ENCODE measurements at places on chromosomes 5 and 9. TPM values are rescaled to one million over a fixed set of nuclear protein-coding genes. Genes with fewer than 3 reads are reported as not detected.

DNA sequence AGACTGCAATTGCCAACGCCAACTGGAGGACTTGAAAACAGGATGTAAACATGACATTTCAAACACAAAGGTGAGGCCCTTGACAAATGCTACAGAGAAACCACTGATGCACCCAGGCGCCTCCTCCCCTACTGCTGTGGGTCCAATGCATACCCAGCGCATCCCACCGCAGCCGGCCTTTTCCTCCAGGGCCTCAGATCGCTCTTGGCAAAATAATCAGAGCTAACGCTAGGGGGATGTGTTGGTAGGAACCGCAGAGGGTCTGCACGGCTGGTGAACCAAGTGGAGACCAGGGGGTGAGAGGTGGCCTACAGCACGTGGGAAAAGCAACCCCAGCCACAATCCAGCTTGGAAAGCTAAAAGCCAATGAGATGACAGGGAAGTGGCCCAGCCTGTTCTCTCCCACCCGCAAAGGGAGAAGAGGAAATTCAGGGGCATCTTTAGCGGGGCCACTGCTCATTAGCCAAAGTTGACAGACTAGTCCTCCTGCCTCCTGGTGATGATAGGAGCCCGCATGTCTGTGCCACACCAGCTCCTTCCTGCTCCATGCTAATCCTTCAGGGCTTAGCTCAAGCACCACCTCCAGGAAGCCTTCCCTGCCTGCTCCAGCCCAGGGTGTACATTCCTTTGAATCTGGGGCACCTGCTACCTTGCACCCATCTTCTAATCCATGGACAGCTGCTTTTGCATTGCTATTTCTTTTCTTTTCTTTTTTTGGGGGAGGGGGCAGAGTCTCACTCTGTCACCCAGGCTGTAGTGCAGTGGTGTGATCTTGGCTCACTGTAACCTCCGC lies 5.9 kb downstream of the FAM163B start:
- DNase-seq, result no peak

- no peak for DNase-seq
Observed at GRCh38 chr5:76604838-76605237, 18.4 kb downstream of the F2RL2 start.

GRCh38 chr5:80122579-80122978 lies 87.4 kb downstream of the THBS4 start:
- no peak for DNase-seq

DNA sequence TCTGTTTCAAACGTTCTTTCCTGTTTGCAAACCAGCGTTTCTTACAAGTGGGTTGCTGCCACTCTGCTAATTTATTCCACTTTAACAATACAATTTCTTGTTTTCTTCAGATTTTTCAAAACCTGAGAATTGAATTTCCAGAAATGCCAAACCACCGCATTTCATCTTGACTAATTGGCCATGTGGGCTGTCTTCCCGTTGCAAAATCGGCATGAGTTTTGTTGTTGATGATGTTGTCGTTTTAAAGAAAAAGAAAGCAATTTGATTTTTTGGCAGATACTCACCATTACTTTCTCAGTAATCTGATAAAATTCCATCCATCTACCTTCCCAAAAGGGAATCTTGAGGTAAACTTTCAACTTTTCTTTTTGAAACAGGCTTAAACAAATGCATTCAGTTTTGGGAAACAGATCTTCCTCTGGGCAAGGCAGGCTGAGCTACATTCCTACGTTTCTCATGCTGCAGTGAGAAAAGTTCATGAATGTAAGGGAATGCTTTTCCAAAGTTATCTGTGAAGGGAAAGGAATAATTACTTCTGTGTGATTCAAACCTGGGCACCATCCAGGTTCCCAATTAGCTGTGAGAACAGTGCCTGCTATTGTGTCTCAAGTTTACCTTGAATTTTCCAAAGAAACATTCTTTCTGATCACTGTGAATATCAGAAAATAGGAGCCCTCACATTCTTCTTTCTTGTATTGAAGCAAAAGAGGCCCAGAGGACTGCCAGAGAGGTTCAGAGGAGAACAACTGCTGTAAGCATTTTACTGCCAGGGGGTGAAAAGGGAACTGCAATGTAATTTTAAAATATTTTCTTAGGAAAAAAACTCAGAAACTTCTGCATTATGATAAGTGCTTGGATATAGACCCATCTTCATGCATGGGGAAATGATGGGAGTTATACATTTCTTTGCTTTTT lies 100.7 kb upstream of the TUT7 start:
- no peak for DNase-seq

- no peak for DNase-seq
Observed at GRCh38 chr5:111075520-111075919, 4.0 kb downstream of the TSLP start.

DNA sequence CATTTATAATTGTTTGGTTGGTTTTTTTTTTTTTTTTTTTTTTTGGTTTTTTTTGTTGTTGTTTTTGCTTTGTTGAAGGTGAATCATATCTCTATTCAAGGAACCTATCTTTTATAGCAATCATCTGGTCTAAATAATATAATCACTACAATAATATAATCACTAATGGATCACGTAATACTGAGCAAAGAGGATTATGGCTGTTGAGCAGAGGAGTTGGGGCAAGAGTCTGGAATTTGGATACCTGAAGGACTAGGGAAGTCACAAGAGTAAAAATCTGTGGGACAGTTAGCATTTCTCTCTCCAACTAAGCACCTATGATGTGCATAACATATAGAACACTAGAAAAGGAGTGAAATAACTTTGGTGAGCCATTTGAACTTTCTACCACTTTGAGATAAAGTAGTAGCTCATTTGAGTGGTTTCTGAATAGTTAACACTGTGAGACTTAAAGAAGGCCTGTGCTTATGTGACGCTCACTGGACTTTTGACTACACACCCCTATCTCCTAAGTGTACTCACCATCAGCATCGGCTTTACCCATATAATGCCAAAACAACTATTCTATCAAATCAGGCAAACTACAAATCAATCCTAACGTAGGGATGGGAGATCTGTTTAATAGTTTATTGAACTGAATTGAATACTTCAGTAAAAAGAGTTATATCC lies 564.9 kb upstream of the TUSC1 start:
- DNase-seq, result no peak

The CSF2 gene
- 0.86 TPM for polyA plus RNA-seq

The DIPK1B gene
- not detected for polyA plus RNA-seq

The SMARCA2 gene
- 25.2 TPM for polyA plus RNA-seq

All from immature natural killer cell (primary cell).